ENCODE measurements at places on chromosomes 7 and 10.

DNA sequence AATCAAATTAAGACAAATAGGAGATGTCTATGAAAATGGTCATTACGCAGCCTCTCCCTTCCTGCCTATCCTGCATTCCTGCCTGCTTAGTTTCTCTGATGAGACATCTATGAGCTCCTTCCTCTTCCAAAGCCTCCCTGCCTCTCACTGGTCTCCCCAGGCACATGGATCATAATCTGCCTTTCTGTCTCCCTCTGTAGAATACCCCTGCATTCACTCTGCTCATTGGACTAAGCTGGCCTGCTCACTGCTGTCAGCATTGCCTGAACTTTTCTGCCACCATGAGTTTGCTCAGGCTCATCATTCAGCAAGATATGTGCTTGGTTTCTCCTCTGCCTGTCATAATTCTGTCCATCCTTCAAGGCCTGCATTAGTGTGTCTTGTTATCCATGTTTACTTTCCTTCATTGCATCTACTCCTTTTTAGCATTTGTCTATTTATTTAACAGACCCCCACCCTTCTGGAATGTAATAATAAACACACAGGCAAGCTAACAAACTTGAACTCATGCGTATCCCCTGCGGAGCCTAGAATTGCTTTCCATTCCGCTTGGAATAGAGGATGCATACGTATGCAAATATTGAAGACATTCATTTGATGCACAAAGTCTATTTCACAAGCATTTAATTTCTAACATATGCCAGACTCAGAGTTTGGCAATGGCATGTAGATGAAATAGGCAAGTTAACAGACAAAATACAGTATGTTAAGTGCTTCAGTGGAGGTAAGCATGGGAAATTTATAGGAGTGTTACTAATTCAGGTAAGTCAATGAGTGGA, 88.3 kb downstream of the PTPRZ1 start:
- no peak for DNase-seq

DNA sequence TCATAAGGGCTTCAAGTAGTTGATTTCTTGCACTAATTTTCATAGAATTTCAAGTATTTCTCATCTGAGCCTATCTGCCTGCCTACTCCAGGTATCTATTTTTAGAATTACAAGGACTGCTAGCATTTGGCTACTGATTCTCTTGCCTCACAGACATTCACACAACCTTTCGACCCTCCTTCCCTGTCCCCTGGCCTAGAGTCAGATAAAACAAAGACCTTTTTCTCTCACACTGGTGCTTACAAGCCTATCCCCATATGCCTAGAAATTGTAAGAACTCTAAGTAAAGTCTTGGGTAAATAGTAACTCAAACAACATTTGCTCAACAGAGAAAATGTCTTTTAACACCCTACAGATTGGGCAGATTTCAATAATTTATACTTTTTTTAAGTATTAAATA, 6.3 kb downstream of the GPAM start:
- DNase-seq: no peak

DNA sequence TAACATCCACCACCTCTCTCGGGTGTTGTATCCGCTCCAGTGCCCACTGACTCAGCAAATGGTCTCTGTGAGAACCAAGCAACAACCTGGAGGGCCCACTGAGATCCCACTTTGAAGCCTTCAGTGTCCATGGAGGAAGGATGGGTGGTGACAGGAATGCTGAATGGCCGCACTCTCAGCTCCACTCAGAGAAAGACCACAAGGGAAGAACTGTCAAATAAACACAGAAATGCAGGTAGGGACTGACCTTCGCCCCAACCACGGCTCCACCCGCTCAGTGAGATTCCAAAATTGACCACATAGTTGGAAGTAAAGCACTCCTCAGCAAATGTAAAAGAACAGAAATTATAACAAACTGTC, 65.8 kb downstream of the VIPR2 start:
- DNase-seq: no peak

DNA sequence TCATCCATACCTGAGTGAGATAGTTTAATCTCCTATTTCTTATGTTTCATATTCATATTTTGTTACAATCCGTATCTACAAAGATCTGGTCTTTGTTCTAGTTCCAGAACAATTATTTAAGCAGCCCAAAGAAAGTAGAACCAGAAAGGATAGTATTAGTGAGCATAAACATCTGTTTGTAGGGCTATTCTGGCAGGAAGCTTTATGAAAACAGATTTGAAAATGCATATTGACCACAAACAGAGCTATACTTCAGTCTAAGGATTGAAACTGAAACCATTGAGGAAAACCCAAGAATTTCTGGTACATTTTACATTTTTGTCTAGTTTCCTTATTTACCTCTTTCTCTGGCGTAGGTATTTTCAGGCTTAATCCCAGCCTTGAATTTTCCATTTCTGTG, 28.1 kb downstream of the LRGUK start:
- DNase-seq: no peak

DNA sequence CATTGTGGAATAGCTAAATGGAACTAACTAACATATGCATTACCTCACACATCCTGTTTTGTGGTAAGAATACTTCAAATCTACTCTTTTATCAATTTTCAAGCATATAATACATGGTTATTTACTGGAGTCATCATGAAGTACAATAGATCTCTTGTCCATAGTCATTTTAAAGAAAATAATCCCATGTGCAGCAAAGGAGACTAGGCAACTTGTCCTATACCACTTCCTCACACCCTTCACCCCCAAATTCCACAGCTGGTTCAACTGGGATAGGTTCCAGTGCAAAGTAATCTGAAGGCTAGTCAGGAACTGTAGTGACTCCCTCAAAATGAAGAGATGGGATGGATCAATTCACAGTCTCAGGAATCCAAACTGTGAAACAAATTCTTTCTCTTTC, 176.1 kb downstream of the SGMS1 start:
- DNase-seq: no peak

DNA sequence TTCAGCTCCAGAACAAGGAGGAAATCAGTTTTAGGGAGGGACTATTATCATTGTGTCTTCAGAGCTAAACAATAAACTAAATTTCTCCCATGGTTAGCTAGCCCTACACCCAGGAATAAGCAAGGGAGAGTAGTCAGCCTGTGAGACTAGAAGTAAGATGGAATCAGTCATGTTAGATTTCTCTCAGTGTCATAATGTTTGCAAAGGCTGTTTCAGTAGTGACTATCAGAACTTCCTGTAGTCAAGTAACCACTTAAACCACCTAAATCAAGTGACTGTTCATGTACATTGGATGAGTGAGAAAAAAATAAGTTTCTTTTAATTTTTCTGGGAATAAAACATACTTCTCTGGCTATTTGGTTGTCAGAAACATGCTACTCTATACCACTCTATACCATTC, 121.6 kb downstream of the KCND2 start:
- no peak for DNase-seq
